T follicular helper cell (primary cell): ENCODE measurements at places on chromosomes 1 and 21.

DNA sequence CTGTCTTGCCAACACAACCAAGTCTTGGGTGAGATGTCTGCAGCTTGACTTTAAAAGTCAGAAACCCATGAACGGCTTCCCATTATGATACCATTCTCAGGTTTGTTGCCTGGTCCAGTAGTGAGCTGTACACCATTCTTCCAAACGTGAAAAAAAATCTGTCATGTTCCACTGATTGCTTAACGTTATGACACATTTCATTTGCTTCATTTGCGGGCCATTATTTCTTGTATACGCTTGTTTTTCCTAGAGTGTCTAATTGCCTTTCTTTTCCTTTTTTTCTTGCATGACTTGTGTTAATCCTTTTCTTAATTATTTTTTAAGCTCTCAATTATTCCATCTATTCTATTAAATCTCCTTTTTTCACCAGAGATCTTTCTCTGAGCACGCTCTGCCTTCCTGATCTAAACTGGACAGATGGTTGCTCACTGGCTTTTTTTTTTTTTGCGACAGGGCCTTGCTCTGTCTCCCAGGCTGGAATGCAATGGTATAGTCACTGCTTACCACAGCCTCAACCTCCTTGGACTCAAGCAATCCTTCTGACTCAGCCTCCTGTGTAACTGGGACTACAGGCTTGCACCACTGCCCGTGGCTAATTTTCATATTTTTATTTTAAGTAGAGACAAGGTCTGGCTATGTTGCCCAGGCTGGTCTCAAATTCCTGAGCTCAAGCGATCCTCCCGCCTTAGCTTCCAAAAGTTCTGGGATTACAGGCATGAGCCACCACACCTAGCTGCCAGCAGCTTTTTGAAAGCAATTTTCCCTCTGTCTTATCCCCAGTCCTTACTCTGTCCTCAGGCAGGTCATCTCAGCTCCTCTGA is 31.7 kb upstream of the CAMTA1 start:
- DNase-seq: no peak

DNA sequence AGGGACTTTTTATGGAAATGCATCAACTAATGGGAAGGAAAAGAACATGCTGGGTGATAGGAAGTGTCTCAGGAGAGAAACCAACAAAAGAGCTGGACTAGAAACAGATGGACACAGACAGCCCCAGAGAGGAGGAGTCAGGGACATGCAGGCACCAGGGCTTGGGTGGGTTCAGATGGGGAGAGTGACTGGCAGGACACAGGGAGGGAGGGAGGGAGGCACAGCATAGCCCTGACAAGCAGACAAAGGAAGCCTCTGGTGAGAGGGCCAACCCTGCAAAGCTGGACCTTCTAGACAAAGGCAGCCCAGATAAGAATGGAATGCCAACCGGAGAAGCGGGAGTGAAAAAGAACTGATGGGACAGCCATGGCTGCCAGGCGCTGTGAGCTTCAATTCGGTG is 568.8 kb downstream of the AJAP1 start:
- DNase-seq: no peak

GRCh38 chr1:33381977-33382376 is 48.9 kb downstream of the PHC2 start:
- DNase-seq: no peak

- no peak for DNase-seq
Observed at GRCh38 chr1:55288245-55288644, 73.1 kb upstream of the USP24 start.

DNA sequence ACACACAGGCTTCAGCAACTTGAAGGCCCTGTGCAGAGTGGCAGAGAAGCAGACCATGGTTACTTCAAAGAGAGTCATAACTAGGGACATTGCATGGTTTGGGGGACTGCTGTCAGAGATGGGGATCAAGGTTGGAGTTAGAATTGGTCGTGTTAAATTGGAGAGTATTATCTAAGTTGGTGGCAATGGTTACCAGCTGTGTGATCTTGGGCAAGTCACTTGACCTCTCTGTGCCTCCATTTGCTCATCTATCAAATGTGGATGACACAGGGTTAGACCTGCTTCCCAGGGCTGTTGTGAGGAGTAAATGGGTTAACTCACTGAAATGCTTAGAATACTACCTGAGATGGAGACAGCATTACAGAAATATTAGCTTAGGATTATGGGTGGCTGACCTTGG is 91.1 kb downstream of the PAX7 start:
- DNase-seq: no peak

GRCh38 chr1:147786536-147786935 is 26.1 kb upstream of the GJA5 start:
- DNase-seq: no peak

DNA sequence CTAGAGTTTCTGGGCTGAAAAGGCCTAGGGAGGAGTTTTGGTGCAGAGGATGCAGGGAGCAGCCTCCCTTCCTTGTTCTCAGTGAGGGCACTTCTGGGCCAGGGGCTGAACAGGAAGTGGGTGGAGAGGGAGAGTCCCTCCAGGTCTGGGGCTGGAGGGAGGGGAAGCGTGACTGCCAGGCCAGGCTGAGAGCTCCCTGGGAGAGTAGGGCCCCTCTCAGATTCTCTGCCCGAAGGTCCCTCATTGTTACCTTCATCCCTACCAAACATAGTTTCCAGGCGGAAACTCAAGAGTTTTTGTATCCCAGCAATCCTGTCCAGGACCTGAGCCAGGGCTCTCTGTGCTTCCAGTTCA is 36.8 kb downstream of the CITED4 start:
- DNase-seq: no peak

GRCh38 chr1:67228791-67229190 is 62.5 kb downstream of the IL23R start:
- DNase-seq: no peak

DNA sequence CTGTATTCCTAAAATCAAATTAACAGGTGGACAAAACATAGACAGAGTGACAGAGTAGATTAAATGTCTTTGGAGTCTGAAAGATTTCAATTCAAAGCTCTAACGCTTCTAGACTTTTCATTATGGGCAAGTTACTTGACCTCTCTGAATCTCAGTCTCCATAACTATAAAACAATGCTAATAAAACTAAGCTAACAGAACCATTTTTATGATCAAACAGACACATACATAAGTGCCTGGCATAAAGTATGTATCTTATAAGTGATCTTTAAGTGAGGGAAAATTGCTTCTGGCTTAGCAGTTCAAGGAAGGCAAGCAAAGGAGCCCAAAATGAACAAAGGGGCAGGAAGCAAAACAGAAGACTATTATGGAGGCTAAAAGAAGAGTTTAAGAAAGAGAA is 216.8 kb upstream of the TNR start:
- no peak for DNase-seq

GRCh38 chr1:41318135-41318534 is 43.1 kb upstream of the FOXO6 start:
- DNase-seq: no peak

DNA sequence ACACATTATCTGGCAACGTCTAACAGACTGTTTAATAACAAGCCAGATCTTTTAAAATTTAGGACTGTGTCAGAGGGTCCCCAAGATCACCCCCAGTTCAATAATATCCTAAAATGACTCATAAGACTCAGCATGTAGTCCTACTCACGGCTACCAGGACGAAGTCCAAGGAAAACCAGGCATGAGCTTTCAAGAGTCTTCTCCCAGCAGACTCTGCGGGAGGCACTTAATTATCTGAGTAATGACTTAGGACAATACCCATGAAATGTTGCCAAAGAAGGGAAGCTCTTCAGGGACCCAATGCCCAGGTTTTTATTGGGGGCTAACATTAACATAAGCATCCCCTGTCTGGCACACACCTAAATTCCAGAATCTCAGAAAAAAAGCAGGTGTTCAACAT is 7.0 kb downstream of the HFM1 start:
- DNase-seq: no peak

GRCh38 chr1:223639331-223639749 is 26.2 kb downstream of the CAPN8 start:
- DNase-seq: no peak

DNA sequence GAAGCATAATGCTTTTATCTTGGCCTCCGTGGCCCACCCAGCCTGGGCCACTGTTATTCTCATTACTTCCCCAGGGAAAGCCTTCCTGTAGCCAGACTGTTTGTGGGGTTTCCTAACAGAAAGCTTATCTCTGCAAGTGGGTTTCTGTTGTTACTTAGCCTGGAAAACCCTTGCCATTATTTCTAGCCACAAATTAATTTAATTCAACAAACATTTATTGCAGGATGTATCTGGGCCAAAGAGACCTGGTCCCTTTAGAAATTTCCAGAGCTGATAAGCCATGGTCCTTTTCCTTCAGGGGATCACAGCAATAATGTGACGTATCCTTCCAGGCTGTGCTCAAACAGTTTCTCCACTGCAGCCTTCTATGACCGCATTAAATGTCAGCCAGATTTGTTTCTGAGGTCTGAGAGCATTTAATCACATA is 20.9 kb downstream of the TNN start:
- no peak for DNase-seq

DNA sequence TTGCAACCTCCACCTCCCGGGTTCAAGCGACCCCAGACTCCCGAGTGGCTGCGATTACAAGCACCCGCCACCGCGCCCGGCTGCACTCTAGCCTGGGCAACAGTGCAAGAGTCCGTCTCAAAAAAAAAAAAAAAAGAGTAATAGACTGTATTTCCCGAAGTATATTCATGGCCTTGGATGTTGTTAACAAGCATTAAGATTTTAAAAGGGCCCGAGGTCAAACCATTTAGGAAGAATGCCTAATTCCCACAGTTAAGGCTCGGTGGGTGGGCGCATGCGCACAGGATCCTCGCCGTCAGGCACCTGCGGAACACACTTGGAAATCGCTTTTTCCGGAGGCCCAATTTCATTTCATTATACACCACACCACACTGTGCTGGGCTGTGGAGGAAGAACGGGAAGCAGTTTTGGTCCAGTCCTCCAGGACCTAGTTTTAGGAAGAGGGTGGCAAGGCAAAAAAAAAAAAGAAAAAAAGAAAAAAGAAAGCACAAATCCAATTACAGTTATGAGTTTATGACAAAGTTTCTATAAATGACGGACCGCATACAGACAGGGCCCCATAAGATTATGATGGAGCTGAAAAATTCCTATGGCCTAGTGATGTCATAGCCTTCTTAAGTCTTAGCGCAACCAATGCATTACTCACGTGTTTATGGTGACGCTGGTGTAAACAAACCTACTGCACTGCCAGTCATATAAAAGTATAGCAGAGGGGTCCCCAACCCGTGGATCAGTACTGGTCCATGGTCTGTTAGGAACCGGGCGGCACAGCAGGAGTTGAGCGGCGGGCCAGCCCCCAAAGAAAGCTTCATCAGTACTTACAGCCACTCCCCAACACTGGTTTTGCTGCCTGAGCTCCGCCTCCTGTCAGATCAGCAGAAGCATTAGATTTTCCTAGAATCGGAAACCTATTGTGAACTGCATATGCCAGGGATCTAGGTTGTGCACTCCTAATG is 38.2 kb downstream of the H3-3A start:
- peak; percentile 17 for DNase-seq

GRCh38 chr21:34923202-34923601 is 125.9 kb downstream of the RUNX1 start:
- no peak for DNase-seq

DNA sequence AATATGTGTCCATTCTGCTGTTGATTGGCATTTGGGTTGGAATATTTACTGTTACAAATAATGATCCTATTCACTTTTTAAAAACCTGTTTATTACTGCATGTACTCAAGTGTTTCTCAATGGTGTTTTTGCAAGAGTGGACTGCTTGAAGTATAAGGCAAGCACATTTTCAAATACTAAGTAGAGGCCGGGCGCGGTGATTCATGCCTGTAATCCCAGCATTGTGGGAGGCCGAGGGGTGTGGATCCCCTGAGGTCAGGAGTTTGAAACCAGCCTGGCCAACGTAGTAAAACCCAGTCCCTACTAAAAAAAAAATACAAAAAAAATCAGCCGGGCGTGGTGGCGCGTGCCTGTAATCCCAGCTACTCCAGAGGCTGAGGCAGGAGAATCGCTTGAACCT is 276.9 kb upstream of the ADGRL4 start:
- DNase-seq: no peak

GRCh38 chr1:11705596-11705995 is 14.1 kb downstream of the DRAXIN start:
- DNase-seq: no peak

DNA sequence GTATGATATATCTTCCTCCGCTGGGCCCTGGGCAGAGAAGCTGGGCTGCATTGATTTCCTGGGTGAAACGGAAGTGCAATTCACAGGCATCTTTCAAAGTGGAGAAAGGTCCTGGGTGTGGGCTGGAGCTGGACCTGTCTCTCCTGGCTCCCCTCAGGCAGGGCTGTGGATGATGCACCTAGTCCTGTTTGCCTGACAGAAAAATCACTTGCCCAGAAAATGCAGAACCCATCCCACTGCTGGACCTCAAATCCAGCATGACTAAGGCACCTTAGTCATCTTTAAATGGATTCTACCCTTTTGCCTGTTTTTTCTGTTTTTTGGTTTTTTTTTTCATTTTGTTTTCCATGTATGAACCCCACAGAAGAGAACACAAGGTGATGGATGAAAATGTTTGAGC is 49.7 kb downstream of the MYSM1 start:
- DNase-seq: no peak

GRCh38 chr1:19712928-19713327 is 48.3 kb downstream of the HTR6 start:
- no peak for DNase-seq

DNA sequence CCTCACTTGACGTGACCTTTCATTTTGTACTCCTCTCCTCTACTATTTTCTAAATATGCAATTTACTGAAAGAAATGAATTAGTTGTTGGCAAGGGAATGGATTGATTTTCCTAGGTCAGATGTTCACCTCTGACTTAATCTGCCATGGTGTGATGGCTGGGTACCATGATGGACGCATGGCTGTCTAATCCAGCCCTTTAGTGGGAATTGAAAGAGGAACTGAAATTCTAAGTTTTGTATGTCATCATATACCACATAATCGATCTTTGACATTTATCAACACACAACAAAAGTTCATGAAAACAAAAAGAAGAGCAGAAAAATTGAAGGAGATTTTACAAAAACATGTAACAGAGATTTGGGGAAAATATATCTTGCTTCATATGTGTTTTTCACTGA is 331.3 kb upstream of the SNX7 start:
- no peak for DNase-seq
